ENCODE measurements at places on chromosomes 3 and 15. TPM values are rescaled to one million over a fixed set of nuclear protein-coding genes. Genes with fewer than 3 reads are reported as not detected.

DNA sequence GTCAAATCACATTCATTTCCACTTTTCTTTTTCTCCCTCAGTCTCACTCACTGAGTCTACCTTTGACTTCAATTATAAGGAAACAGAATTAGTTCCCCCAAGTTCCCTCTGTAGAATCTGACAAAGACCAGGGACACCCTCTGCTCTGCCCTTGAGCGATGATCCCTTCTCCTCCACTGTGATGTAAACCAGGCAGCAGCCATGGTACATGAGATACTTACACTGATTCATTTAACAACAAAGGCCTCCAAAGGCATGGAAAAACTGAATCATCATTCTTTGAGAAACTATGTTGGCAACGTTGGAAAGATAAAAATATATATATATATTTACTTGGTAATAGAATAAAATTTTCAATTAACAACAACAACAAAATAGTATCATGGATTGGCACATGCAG, 84.1 kb downstream of the P3H2 start:
- no peak for DNase-seq

DNA sequence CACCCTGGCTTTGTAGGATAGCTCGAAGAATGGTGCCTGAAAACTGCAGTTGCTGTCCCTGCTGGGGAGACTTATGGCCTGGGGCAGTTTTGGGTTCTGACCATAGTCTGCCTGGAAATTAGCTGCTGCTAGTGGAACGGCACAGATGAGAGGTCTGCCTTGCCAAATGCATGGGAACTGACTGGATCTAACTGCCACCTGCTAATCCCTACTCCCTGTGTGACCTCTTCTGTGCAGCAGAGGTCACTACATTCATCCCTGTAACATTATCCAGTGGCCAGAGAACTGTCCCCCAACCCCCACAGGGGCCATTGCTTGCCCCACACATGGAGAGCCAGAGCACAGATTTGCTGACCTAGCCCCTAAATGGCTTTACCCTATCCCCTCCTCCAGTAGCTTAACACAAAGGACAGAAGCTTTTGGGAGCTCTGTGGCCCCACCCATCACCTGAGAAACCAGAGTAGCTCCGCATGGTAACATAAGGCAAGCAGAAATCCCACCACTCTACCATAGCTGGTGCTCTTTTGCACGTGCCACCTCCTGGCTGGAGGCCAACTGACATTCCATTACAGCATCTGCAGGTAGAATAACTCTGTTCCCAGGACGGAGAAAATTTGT, 840.0 kb downstream of the EPHA3 start:
- DNase-seq: no peak

GRCh38 chr15:80495401-80495942, 91.3 kb downstream of the ARNT2 start:
- DNase-seq: no peak

- no peak for DNase-seq
Observed at GRCh38 chr3:183259621-183260020, 6.6 kb downstream of the B3GNT5 start.

DNA sequence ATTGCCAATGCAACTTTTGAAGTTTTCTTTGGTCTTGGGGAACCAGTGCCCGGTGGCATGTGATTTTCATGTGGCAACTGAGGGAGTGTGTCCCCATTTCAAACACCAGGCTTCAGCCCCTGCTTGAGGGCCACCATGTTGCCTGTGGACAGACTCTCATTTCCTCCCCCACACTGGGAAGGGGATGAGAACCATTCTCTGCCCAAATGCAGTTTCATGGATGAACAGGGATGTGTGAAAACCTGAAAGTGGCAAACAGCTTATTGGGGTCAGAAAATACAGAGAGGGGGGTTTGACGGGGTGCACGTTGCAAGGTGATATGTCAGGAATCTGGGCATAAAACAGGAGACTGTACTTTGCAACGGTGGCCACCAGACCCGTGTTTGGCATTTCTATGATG, 6.3 kb downstream of the FAM107A start:
- DNase-seq: no peak

- no peak for DNase-seq
Observed at GRCh38 chr3:53694046-53694445, 152.2 kb downstream of the CHDH start.

- DNase-seq: no peak
Observed at GRCh38 chr3:130291148-130291547, 54.3 kb upstream of the COL6A5 start.

GPR149 gene
- not detected for polyA plus RNA-seq

Data from muscle of arm (tissue), 14 donors.